ENCODE measurements at places on chromosomes 12 and 14. TPM values are rescaled to one million over a fixed set of nuclear protein-coding genes. Genes with fewer than 3 reads are reported as not detected.

- DNase-seq = no peak
Measured at GRCh38 chr12:52243259-52243855, 10.3 kb downstream of the KRT7 start.

DNA sequence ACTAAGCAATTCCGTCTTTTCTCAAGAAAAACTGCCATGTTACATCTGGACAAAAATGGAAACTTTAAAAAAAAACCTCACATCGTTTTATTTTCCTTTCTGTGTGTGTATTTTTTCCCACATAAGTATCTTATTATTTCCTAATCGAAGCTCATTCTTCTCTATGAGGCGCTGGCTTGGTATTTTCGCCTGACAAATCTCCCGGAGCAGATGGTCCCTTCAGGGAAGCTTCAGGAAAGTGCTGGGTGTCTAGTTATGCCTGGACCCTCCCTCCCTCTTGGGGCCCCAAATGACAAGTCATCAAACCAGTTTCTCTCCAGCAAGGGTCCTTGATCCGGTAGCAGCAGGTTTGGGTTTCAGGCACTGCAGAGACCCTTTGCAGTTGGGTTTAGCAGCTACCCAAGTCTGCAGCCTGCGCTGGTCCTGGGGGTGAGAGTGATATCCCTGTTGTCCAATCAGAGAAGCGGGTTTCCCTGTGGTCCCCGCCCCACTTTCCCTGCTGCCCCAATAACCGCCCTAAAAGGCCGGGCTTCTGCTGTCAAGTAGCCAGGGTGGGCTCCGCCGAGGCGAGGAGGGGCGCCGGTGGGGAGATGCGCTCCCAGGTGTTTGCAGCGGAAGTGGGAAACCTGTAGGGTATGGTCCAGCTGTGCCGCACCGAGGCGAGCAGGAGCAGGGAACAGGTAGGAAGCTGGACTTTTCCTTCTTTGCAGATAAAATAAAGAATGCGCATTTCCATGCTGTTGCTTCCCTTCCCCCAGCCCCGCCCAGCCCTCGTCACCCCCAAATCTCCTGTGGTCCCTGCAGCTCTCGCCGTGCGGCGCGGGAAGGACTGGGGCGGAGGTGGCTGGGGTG lies at the start of gene CNTN1:
Gene CNTN1, plus strand, starts transcription at position 527 of the 852 bp plus-strand sequence.
- DNase-seq = no peak

- no peak for DNase-seq
Measured at GRCh38 chr12:124577986-124578385, 10.6 kb upstream of the NCOR2 start.

Gene NEUROD4
- total RNA-seq = not detected

DNA sequence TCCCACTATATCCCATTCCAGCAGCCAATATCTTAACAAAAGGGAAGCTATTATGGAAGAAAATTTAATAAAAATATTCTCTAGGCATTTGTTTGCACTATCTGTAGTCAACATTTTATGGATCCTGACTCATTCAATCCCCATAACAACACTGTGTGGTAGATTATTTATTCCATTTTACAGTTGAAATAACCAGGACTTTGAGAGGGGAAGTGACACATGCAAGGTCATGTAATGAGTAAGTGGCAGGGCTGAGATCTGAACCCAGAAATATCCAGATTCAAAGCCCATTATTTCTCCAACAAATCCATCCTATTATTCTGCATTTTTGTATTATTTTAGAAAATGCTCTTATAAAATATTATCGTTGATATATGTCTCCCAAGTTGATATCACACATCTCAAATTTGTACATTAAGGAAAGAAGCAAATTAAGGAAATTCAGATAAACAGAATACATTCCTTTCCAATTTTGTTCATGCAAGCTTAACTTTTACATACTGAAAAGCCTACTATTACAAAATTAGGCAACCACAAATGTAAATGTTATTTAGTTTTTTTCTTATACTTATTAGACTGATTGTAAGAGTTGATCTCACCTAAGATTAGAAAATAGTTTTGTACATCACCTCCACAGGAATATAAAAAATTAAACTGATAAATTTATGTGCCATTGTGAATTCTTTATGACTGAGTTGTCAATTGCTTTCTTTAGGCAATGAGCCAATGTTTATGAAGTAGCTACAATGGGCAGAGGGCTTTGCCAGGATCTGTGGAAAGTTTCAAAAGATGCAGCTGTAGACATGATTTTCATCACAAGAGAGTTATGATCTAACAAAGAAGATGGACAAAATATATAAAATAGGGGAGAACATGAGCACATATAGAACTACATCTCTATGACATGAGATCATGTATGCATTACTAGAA lies 55.1 kb upstream of the E2F7 start:
- no peak for DNase-seq

All from activated CD4-positive, alpha-beta memory T cell treated with anti-CD3 and anti-CD28 coated beads, Interleukin-2, amount 10 ng/mL, durations not matched to agents 7 days and 5 days (primary cell).